ENCODE measurements at places on chromosomes 16 and 17.

GRCh38 chr17:79070266-79070880 lies 4.3 kb upstream of the ENGASE start:
- no peak for DNase-seq

- peak; percentile 91 for DNase-seq
These were observed 38.9 kb downstream of the MRPS23 start for GRCh38 chr17:57810721-57811637.

DNA sequence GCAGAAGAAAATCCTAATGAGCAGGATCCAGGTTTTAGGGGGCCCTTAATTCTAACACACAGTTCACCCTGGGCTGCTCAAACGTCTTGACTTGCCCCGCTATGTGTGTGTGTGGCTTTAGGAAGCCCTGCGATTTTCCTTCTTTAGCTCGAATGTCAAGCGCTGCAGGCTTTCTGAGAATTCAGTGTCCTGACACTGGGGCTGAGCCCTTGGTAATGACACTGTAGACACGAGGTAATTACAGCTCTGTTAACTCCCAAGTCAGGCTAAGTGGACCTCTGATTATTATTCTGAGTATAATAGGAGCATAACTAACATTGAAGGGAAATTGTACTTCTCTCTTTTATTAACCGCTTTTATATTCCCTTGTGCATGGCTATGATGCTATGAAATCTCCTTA lies 202.1 kb downstream of the RBFOX1 start:
- DNase-seq, result no peak

DNA sequence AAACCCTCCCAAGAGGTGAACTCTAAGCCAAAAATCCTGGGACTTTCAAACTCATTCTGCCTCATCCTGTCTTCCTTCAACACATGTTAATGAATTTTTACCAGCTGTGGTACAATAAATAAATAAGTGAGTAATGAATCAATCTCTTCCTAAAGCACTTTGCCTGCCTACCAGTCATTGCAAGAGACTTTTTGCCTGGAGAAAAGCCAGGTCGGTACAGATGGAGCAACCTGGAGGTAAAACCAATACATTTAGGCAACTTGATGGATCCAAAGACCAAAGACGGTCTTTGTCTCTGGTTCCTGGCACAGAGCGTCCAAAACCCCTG lies 324.2 kb downstream of the PMP22 start:
- DNase-seq, result no peak

DNA sequence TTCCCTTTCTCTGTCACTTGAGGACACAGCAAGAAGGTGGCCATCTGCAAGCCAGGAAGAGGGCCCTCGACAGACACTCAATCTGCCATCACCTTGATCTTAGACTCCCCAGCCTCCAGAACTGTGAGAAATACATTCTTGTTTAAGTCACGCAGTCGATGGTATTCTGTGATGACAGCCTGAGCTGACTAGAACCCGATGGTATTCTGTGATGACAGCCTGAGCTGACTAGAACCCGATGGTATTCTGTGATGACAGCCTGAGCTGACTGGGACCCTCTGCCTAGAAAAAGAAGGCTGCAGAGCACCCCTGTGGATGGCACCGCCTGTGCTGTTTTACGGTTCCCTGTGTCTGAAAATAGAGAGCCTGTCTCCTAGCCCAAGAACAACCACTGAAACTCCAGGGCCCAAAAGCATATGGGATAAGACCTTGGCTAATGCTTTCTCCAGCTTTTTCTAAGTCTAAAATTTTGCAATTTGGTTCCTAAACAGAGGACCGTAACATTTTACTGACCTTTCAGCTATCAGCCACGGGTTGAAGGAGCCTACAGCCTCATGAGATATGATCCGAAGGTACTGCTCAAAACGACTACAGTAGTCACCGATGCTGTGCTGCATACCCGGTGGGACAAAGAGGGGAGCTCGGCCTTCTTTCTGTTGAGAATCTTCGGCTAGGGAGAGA lies 33.1 kb upstream of the PITPNM3 start:
- peak; percentile 8 for DNase-seq

DNA sequence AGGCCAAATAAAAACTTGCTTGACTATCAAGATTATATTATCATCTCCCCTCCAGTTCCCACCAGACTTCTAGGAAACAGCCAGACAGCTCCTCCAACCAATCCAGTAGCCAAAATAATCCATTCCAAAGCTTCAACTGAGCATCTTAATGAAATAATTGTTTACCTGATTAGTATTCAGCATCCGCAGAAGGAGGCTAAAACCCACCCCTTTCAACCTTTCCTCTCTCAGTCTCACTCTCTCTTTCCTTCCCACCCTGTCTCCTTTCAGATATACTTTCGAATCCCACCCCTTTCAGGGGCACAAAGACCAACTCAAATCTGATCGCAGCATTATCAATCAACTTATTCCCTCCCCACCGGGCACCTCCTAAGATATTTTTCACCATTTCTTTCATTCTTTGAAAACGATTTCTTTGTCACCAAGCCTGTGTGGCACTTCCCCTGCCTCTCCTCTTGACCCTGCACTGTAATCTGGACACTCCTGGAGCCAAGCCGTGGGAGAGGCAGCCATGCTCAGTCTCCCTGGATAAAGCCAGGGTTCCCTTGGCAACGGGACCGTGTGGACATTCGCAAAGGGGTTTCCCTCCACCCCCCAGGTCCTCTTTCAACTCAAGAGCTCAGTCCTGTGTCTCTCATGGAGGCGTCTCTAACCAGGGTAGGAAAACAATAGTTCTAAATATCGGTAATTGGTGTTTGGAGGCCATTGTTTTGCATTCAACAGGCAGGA lies at the start of gene ANKFN1:
TSS of gene ANKFN1 (plus strand) at position 602 of the 729 bp plus-strand sequence. CDS start 59,193 bp downstream, outside the sequence.
- DNase-seq, result no peak

- DNase-seq, result no peak
These were observed 7.9 kb upstream of the PAM16 start for GRCh38 chr16:4358831-4359561.

DNA sequence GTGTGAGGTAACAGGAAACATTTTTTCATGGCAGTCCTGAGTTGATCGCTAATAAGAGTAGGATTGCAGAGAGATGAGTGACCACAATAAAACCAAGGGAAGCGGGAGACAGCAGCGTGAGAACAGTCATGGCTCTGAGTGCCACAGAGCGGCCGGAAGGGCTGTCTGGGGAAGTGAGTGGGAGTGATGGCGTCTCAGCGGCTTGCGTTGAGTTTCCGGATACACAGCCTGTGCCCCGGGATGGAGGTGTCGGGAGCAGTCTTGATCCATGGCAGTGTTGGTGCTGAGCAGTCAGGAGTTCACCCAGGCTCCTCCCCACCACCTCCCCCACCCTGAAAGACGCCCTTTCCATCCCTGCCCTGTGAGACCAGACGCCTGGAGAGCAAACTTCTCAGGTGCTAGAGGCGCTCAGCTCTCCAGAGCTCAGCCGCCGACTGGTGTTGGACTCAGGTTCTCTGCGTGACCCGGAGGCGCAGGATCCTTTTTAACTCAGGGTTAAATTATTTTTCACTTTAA lies 59.8 kb downstream of the BANP start:
- DNase-seq, result no peak

DNA sequence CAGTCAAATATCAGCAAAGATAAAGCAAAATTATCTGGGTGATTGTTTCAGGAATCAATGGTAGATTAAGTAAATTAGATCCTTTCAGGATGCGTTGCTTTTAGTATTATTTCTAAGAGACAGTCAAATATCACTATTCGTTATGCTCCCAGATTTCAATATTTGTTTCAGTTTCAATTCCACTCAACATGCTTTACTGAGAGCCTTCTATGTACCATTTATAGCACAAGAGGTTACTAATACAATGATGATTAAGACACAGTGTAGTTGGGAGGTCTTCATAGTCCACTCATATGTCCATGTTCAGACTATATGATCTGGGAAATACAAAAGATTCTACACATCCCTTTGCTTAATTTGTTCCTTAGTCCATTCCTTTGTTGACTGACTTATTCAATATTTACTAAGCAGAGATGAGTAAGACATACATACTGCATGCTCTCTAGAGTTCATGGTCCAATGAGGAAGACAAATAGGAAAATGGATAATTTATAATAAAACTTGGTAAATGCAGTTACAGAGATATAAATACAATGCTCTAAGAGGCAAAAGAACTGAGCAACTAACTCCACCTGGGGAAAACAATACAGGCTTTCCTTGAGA lies 88.2 kb upstream of the NOG start:
- DNase-seq, result no peak

DNA sequence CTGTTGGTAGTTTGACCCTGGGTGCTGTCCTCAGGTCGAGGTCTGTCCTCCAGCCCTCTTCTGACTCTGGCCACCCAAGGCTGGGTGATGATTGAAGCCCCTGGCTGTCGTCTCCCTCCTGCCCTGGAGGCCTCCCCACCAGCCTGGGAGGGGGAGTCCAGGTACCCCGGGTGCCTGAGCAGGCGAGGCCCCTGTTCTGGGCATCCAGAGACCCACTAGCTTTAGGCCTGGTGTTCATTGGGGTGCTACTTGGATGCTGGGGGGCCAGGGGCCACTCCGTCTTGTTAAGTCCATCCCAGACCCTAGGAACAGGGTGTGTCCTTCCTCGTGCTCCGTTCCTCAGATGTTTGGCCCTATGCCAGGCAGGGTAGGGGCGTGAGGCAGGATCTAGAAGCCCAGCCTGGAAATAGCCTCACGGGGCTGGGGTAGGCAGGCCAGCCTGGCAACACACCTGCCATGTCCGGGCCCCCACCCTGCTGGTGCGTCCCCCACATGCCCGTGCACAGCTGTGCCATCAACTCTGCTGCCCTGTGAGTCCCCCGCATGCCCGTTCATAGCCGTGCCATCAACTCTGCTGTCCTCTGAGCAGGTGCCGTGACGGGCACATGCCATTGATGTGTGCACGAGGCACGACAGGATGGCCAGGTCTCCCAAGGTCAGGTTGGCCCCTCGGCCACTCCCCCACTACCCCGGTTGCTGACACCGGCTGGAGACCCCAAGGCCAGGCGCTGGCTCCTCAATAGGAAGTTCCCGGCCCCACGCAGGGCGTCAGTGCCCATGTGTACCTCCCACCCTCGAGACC lies 36.9 kb downstream of the GINS2 start:
- no peak for DNase-seq

DNA sequence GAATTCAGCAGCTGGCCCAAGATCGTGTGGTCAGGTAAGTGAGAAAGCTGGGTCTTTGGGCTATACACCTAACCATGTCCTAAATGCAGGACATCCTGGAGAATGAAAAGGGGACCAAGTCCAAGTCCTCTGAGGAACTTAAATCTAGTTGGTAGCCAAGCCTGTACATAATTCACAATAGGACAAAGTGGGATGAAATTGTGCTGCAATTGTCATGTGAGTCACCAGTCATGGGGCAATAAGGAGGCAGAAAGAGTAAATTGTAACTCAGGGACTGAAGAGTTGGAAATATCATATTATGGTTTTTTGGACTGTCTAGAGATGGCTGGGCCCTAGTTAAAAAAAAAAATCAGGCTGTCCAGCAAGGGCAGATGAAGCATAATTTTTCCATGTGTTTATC lies 202.6 kb downstream of the CYLD start:
- no peak for DNase-seq

- no peak for DNase-seq
These were observed 340.3 kb upstream of the TNRC6C start for GRCh38 chr17:77618173-77618572.

DNA sequence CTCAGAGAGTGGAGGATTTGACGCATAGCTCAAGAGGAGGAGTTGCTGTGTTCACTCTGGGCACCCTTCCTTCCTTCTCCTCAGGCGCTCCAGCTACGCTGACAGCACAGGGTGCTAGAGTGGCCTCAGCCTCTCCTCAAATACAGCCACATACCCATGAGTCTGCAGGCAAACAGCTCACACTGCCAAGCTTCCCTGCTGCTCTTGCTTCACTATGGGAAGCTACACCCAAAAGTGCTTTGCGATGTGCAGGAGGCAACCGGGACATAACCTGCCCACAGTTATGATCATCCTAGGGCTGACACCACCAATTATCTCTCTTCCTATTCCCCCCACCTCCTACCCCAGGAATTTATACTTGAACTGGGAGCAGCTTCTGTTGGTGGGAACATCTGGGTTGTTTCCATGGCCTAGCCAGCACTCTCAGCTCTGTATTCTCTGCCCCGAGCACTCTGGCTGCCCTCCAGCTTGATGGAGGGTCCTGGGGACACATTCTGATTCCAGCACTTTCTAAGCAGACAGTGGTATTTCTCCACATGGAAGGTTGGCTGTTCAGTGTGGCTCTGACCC lies 40.3 kb upstream of the SREBF1 start:
- no peak for DNase-seq

DNA sequence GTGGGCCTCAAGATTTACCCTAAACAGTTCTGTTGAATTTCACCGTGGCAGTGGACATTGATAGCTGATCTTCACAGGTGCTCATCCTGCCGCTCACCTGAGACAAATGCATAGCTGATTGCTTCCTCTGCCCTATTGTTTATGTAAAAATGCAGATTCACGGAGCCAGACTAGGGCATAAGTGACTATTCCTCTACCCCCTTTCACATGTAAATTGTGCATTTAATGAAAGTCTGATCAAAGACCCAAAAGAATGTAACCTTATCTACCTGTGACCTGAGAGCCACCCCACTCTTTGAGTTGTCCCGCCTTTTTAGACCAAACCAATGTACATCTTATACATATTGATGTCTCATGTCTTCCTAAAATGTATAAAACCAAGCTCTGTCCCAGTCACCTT lies 312.4 kb upstream of the CDH5 start:
- DNase-seq, result peak; percentile 3

DNA sequence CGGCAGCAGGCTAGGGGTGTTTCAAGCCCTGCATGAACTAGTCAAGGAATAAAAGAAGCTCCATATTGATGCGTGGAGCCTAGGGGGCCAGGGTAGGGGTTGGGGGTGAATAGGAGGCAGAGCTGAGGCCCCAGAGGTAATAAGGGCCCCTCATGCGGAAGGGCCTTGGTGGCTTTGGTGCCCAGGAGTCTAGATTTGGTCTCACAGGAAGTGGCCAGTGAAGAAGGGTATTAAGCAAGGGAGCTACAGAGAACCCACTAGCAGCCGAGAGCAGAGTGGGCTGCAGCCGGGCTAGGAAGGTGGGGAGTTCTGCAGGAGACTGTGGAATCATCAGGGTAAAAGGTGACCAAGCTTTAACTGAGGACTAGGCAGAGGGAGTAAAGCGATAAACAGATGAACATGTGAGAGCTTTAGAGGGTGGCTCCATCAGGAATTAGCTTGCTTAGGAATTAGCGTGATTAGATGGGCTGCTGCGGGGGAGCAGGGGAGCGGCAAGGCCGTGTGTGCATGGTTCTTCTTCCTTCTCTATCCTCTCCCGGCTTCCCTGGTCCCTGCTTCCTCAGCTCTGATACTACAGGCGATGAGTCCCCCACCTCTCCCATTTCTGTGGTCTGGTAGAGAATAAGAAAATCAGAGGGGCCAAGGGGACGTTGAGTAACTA lies 9.8 kb downstream of the GNGT2 start:
- no peak for DNase-seq

GRCh38 chr17:58335779-58336455 lies 7.3 kb upstream of the TSPOAP1 start:
- no peak for DNase-seq

DNA sequence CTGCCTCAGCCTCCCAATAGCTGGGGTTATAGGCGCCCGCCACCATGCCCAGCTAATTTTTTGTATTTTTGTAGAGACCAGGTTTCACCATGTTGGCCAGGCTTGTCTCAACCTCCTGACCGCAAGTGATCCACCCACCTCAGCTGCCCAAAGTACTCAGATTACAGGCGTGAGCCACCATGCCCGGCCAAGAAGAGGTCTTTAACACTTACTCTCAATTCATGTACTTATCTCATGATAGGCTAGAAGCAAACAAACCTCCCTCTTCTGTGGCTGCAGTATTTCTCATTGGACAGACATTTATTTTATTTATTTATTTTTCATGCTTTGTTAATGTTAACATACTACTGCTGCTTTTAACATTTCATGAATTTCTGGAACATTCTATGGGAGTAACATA lies 7.0 kb upstream of the NT5C start:
- no peak for DNase-seq

Measured in esophagus muscularis mucosa (tissue), 4 donors.